ENCODE measurements at places on chromosomes 2 and 18. TPM values are rescaled to one million over a fixed set of nuclear protein-coding genes. Genes with fewer than 3 reads are reported as not detected.
A peak's percentile ranks its signal among the peaks of the same experiment; 100 is the strongest.

Gene L3MBTL4
- total RNA-seq: 12.1 TPM

DNA sequence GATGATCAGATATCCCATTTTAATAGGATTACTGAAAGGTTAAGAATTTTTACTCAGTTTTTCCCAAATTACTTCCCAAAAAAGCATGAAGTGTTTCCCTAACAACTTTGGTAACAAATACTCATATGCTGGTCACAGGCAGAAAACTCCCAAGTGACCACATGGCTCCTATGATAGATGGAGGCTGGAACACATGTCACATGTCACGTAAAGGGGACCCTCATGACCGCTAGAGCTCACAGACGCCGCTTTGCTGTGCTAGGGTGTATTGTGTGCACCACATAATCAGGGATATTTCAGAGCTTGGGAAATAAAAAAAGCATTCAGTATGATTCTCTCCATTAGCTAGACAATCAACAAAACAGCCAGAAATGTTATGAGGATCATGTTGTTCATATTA lies 228.2 kb downstream of the TMEM163 start:
- DNase-seq: no peak

- peak; percentile 72 for DNase-seq
Measured at GRCh38 chr2:42865884-42866881, 73.8 kb upstream of the HAAO start.

- DNase-seq: no peak
Measured at GRCh38 chr2:53212576-53212975, 555.0 kb upstream of the CHAC2 start.

DNA sequence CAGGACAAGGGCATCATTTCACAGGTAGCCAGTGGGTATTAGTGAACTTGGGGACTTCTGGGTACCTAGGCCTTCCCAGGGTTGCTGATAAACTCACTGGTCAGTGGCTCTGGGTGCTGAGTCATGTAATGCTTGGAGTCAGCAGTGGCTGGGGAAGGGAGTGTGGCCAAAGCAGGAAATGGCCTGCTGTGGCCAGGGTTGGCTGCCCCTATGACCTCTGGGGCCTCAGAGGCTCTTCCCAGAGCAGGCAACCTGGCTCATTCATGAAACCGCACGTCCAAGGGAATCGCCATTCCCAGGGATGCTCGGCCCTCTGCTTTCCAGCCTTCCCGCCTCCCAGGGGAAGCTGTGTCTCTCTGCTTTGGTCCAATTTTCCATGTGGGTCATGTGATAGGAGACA lies 294.9 kb downstream of the DYSF start:
- DNase-seq: no peak

DNA sequence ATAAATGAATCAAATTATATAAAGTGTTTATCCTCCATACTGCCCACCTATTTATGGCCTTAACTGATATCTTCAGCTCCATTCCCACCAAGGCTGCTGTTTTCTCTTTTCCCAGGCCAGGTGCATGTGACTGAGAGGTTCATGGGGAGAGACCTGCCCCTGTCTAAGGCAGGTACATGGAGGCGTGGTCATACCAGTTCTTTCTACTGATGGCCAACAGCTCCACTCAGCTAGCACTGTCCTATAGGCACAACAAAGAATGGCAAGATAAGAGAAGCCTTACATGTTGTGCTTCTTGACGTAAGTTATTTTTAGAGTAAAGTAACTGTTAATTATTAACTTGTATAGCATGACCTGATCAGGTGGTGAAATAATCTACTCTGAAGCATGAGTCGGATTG lies 16.8 kb downstream of the AKAIN1 start:
- no peak for DNase-seq
